ENCODE measurements at places on chromosomes 1 and 21.

DNA sequence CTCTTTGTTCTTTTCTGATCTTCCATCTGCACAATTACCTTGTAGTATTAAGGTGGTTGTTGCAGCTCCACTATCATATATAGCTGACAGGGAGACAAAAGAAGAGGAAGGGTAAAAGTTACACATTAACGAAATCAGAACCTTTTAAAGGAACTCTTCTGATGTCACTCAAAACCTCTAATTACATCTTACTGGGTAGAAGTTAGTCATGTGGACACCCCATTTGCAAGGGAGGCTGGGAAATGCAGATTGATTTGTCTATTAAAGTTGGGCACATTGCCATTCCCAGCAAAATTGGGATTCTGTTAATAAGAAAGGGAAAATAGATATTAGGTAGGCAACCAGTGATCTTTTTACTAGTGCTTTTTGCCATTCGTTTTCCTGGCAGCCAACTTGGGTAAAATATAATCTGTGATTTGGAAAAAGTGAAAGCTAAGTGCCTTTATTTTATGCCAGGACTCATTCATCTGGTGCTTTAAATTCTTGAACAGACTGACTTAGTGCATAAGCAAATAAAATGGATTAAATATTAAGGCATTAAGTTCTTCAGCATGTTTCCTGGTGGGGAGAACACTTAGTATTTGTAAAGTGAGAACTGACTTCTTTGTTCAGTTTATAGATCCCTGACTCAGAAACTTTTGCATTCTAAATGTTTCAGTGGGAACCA is 71.3 kb downstream of the DNM3 start:
- no peak for DNase-seq

DNA sequence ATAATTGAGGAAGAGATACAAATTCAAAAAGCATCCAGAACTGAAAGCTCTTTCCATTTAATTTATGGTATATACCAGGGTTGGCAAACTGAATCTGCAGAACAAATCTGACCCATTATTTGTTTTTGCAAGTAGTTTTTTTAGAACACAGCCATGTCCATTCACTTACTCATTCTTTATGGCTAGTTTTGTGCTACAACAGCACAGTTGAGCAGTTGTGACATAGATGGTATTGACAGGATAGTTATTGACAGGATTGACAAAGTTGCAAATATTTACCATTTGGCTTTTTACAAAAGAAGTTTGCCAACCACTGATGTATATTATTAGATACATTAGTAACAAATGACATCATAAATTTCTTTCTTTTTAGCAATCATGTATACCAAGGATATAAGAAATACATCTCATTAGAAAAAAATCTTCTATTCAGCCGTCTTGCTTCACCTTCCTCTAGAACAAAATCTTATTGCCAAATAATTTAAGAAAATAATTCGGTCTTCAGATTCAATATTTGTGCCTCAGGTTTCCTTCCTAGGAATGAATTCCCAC is 9.4 kb downstream of the ADAMTS1 start:
- DNase-seq, result no peak

GRCh38 chr21:36120304-36120888 is 14.5 kb upstream of the CBR3 start:
- DNase-seq, result no peak

GRCh38 chr1:61391730-61392129 is 309.4 kb downstream of the NFIA start:
- DNase-seq, result no peak

DNA sequence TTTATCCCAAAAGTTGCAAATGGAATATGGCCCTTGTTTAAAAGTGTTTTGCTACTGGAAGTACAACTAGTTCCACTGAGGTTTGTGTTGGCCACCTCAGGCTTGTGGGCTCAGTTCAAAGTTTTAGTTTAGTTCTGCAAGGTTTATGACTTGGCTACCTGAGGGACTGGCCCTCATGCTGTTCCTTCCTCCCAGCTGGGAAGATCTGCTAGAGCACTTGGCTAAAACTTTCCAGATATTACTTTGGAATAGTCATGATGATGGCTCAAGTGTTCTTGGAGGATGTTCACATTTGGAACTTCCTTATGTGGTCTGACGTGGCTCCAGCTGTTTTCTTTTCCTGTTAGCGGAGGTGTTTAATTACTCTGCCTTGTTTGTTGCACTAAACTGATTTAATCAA is 110.2 kb upstream of the IVNS1ABP start:
- DNase-seq, result no peak

DNA sequence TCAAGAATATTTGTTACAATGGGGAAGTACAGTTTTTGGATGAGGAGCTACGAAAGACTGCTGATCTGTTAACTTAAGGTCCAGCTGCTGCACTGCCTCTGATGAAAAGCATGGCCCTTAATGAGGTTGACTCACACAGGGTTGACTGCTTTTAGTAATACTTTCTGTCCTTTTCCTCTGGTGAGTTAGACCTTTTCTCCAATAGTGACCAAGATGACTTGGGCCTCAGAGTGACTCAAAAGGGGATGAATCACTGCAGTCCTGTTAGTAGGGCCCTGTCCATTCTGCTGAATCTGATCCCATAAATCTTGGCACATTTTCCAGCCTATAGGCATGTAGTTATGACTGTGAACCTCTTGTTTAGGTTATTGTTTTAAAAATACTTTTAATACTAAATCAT is 2.7 kb downstream of the DISP1 start:
- no peak for DNase-seq

GRCh38 chr1:203026031-203026665 is at the start of gene PPFIA4:
Gene PPFIA4 (plus strand): TSS chr1:203026491. CDS start chr1:203039009, 12,518 bp downstream.
- DNase-seq, result no peak

GRCh38 chr1:228314315-228314657 is 92.3 kb downstream of the TRIM11 start:
- DNase-seq, result no peak

DNA sequence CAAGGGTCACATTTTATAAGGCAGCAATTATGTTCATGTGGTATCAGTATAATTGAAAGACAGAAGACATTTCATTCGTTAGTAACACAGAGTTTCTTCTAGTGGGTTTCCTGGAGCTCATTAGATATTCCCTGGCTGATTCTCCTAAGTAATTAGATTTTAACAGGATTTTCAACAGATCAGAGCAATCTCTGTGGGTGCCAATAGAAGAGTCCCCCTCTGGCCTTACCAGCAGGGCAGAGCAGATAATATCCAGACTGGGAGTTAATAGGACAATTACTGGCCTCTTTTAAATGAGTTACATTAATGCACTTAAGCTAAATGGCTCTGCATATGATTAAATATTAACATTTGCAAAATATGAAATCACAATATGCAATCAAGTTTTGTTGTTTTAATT is 74.2 kb upstream of the FOXD3 start:
- no peak for DNase-seq

DNA sequence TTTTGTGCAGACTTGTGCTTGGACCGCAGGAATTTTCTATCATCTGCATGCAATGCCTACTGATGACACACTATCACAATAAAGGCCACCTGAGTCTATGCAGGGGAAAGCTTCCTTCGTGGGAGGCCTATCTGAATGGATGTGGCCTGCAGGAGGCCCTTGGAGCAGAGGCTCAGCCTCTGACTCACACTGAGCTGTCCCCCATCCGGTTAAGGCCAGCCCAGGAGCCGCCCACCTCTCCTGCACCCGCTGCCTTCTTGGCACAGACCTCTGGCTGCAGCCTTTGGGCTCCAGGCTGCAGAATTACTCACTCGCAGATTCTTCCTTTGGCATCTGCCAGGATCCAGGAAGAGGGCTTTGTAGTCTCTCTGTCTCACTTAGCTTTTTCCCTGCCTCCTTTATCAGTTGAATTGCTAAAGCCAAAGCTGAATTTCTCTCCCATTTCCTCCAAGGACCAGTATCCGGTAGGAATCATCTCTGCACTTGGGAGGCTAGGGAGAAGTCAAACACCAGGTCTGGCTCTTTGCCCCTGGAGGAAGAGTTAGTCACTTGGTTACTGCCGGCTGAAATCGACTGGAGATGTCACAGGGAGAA is 65.1 kb upstream of the JUN start:
- DNase-seq, result no peak

GRCh38 chr1:159800177-159800930 is 1.8 kb upstream of the FCRL6 start:
- no peak for DNase-seq

DNA sequence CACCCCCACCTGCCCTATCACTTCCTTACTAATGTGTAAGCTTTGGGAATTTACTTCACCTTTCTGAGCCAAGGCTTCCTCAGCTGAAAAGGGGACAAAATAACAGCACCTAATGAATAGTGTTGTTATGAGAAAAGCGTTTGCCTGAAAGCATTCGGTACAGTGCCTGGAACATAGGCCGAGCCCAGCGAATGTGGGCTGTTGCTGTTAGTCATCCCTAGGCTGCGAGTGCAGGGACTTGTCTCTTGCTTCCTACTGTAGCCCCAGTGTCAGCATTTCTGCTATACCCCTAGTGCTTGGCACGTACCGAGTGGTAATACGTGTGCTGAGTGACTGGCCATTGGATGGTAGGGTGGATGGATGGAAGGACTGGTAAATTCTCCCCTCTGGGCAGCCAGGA is 16.7 kb upstream of the KPNA6 start:
- no peak for DNase-seq

GRCh38 chr1:197234581-197234980 is 33.5 kb upstream of the CRB1 start:
- DNase-seq, result no peak

DNA sequence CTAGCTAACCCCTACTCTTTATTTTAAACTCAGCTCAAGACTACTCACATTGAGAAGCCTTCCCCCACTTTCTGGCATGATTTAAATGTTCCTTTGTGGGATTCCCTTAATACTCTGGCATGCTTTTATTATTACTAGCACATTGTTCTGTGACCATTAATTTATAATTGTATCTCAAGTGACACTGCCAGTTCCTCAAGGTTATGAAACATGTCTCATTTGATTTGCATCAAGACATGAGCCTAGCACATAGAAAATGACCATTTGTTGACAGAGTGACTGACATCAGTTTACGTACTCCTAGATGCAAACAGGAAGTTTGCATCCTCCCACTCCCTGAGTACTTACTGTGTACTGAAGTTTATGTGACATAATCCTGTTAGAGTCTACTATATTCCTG is 15.2 kb downstream of the RGS4 start:
- DNase-seq, result no peak

- DNase-seq, result no peak
Measured at GRCh38 chr1:111803951-111804350, 48.2 kb downstream of the DDX20 start.

- DNase-seq, result no peak
Measured at GRCh38 chr21:42032968-42033367, 22.8 kb upstream of the ZBTB21 start.

DNA sequence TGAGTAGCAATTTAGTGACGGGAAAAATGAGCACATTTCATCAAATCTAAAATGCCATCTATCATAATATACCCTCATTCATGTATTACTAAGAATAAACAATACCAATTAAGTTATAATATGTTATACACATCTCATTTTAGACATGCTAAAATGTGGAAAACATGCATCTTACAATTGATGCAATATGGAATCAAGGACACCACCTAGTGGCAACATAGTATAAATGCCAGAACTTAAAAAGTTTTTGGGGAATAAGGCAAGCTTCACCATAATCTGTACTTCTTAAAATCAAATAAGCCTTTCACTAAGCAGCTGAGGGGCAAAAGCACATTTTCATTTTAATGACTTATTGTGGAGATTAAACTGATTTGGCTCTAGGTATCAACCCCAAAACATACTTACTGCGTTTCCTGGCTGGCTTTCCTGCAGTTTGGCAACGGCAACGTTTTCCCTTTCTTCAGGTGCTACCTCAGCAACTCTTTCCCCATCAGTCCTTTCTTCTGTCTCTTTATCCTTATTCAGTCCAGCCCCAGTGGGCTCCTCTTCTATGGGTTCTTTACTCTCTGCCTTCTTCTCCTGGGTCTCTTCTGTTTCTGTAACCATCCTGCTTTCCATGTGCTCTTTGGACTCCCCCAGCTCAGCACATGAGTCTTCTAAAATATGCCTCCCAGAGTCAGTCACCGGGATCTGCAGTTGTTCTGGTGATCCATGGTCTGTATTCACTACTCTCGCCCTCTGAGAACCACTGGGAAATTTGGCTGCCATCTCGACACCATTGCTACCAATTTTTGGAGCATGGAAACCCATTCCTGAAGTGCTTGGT is 11.4 kb downstream of the SDE2 start:
- DNase-seq, result no peak

DNA sequence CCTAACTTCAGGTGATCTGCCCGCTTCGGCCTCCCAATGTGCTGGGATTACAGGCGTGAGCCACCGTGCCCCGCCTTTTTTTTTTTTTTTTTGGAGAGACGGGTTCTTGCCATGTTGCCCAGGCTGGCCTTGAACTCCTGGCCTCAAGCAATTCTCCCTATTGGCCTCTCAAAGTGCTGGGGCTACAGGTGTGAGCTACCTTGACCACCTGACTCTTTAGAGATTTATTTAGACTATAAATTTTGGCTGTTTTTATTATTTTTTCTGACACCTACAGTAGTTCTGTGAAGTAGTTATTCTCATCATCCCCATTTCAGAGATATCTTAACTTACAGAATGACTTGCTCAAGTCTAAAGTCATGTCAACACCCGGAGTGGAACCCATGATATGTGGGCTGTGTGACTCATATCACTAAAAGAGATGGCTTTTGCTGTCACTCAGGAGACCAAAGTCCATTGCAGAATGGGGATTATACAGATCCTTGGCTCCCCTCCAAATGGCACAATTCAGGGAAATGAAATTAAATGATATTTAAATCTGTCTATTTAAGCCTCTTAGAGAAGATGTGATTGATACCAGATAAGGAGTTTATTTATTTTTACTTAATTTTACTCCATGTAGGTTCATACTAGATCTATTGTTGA is 93.2 kb downstream of the CTH start:
- DNase-seq, result no peak

DNA sequence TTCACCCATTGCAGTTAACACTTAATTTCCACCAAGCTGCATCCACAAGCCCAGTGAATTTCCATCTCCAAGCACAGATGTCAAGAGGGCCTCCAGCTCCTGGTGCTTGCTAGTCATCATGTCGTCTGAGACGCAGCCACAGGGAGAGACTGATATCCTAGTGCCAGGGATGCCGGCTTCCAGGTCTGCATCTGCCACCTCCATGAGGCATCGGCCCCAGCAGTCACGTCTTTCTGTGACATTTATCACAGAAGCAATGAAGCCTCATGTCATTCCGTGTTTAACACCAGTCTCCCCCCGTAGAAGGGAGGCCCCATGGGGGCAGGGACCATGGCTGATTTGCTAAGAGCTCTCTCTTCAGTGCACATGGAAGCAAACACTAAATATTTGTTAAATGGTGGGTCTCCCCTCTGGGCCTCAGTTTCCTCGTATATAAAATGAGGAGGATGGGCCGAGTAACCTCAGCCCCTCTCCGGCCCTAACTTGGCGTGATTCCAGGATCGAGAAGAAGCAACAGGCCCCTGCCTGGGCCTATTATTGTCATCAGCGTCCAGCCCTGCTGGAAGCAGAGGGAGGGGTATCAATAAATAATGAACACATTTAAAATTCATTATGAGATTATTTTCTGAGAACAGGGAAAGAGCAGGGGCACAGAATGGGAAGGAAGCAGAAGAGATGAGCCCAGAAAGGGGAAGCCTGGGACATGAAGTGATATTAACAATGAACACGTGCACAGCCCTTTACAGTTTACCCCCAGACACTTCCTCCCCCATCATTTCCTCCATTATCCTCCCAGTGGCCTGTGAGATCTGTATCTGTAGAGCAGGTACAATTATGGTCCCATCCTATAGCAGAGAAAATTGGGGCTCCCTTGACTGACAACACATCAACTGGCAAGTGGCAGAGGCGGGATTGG is 837 bp upstream of the C1QB start:
- no peak for DNase-seq

GRCh38 chr1:66840929-66841328 is 39.9 kb upstream of the INSL5 start:
- DNase-seq, result no peak
